Esophagus muscularis mucosa (tissue), 4 donors: ENCODE measurements at places on chromosomes 1 and 21. TPM values are rescaled to one million over a fixed set of nuclear protein-coding genes. Genes with fewer than 3 reads are reported as not detected.

ETS2 gene
- total RNA-seq: 31.1 TPM

S1PR1 gene
- total RNA-seq: 91.3 TPM

DNA sequence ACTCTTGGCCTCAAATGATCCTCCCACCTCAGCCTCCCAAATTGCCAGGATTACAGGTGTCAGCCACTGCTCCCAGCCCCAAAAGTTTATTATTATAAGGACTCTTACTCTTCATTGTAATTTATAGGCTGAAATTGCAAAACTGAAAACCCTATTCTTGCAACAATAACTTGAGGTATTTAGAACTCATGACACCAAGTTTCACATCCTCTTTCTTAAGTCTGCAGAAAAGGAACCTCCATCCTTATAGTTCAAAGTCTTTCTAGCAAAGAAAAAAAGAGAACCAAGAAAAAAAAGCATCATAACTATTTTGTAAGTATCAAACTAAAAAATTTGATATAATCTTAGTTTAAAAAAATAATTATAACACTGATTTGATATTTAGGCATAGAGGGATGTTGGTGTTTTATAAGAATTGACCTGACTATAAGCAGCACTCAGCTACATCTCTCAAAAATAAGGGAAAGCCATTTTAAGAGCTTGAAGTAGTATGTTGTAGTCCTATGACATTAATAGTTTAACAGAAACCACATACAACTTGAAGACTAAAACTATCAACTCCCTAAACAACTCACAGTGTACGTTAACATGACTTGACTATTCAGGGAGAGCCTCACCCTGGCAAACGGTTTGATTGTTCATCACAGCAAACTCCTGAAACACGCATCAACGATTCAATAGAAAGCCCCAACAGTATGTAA lies 122.4 kb downstream of the AKT3 start:
- no peak for DNase-seq
- H3K27me3 ChIP-seq: no peaks in the 10 kb centered on the region
- no peak overlapping the region for H3K27ac ChIP-seq

DNA sequence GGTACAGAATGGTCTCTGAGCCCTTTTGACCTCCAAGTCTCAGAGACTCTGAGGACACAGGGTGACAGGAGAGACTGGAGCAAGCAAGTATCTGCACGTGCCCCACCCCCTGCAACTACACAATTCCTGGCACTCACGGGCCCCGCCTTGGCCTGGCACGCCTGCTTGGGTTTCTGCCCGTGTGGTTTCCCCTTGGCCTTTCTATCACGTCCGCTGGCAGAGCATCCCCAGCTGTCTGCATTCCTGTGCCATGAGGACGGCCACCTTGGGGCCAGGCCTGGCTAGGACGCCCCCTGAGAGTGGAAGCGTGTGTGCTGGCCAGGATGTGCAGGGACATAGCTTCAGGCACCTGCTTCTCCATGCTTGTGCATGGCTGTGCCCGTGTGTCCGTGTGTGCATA lies 14.3 kb upstream of the EDN2 start:
- no peak overlapping the region for H3K4me3 ChIP-seq
- H3K27ac ChIP-seq: peak overlapping the region; percentile 90

DNA sequence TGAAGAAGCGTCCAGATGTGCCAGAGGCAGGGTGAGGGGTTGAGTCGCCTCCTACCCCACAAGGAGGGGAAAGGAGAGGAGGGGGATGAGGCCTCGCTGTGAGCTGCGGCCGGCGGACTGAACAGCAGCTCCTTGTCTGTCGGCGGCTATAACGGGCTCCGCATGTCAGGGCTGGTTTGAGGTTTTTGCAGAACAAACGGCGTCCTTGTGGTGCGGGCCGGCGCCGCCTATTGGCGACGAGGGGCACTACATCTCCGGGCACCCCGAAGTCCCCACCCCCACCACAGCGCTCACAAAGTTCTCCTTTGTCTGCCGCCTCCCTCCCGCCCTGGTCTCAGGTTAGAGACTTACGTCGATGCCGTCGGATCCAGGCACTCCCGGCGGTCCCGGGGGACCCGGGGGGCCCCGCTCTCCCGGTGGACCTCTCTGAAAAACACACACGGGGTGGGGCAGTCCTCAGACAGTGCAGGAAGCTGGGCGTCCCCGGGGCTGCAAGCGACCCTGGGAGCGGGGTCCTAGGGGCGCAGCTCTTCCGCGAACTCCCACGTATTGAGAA lies 1.8 kb downstream of the COL9A2 start:
- H3K36me3 ChIP-seq: no peaks in the 10 kb centered on the region
- peaks cover 31% of the 10 kb centered on the region for H3K4me1 ChIP-seq
- no peaks in the 10 kb centered on the region for H3K27me3 ChIP-seq
- peak overlapping the region; percentile 68 for H3K27ac ChIP-seq
- H3K4me3 ChIP-seq: peak overlapping the region; percentile 51

DNA sequence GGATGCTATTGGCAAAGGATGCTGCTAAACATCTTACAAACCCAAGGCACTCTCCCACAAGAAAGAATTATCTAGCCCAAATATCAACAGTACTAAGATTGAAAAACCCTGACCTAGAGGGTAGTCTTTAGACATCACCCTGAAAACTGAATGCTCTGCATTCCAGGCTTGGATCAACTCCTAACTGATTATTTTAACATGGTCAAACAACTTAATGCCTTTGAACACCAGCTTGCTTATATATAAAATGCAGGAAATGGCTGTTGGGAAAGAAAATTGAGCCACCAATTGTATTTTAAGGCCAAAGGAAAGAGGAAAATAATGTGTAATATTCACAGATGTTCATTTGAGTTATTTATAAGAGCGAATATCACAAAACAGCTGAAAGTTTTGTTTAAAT lies 72.2 kb upstream of the C1orf87 start:
- no peaks in the 10 kb centered on the region for H3K36me3 ChIP-seq
- H3K4me1 ChIP-seq: no peaks in the 10 kb centered on the region
- H3K27me3 ChIP-seq: no peaks in the 10 kb centered on the region
- no peak for DNase-seq
- no peak overlapping the region for H3K27ac ChIP-seq

CR2 gene
- 0.06 TPM for total RNA-seq

- no peaks in the 10 kb centered on the region for H3K27me3 ChIP-seq
- DNase-seq: no peak
- no peaks in the 10 kb centered on the region for H3K36me3 ChIP-seq
- H3K4me1 ChIP-seq: peaks cover 26% of the 10 kb centered on the region
Observed at GRCh38 chr1:89630048-89630447, 2.9 kb upstream of the LRRC8C start.

GRCh38 chr1:241816008-241816407 lies 32.0 kb upstream of the EXO1 start:
- no peak overlapping the region for H3K27ac ChIP-seq
- no peaks in the 10 kb centered on the region for H3K4me1 ChIP-seq
- DNase-seq: no peak

- H3K4me1 ChIP-seq: peaks cover 10% of the 10 kb centered on the region
- DNase-seq: no peak
- H3K4me3 ChIP-seq: no peak overlapping the region
- no peaks in the 10 kb centered on the region for H3K27me3 ChIP-seq
Observed at GRCh38 chr1:197659171-197659570, 116.1 kb downstream of the DENND1B start.

KCNJ6 gene
- not detected for total RNA-seq

DNA sequence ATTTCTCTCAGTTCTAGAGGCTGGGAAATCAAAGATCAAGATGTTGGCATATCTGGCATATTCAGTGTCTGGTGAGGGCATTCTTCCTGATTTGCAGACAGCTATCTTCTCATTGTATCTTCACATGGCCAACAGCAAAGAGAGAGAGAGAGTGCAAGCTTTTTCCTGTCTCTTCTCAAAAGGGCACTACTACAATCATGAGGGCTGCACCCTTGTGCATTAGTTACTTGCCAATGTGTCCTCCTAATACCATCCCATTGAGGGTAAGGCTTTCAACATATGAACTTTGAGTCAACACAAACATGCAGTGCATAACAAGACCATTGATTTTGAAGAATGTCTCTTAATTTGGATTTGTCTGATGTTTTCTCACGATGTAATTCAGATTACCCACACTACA lies 78.0 kb downstream of the CCDC30 start:
- no peak for DNase-seq
- no peaks in the 10 kb centered on the region for H3K4me1 ChIP-seq
- H3K27me3 ChIP-seq: no peaks in the 10 kb centered on the region
- no peak overlapping the region for H3K27ac ChIP-seq

CRP gene
- 0.65 TPM for total RNA-seq

TAF13 gene
- total RNA-seq: 71.0 TPM

ARHGAP30 gene
- total RNA-seq: 4.6 TPM

TAS1R1 gene
- total RNA-seq: not detected

DNA sequence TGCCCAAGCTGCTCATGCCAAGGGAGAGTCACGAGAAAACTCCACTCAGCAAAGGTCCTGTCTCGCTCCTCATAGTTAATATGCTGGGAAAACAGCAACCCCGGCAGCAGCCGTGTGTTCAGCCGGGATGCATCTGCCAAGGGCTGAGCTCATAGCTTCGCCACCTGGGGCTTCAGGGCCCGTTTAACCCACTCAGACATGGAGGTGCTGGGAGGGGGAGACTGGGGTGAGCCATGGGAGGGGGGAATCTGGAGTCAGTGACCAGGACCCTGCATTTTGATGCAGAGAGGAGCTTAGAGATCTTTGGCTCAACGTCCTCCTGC lies 283.4 kb downstream of the PTPRU start:
- H3K36me3 ChIP-seq: no peaks in the 10 kb centered on the region
- H3K27ac ChIP-seq: no peak overlapping the region
- H3K27me3 ChIP-seq: peaks cover 91% of the 10 kb centered on the region
- H3K4me1 ChIP-seq: peaks cover 6% of the 10 kb centered on the region

- no peaks in the 10 kb centered on the region for H3K27me3 ChIP-seq
- DNase-seq: no peak
- H3K27ac ChIP-seq: no peak overlapping the region
- H3K4me3 ChIP-seq: no peak overlapping the region
- H3K4me1 ChIP-seq: no peaks in the 10 kb centered on the region
- no peaks in the 10 kb centered on the region for H3K36me3 ChIP-seq
Observed at GRCh38 chr1:69029649-69030048, 532.8 kb upstream of the DEPDC1 start.

GRCh38 chr1:229942501-229942900 lies 124.5 kb upstream of the GALNT2 start:
- H3K36me3 ChIP-seq: no peaks in the 10 kb centered on the region
- DNase-seq: peak; percentile 86
- no peak overlapping the region for H3K4me3 ChIP-seq
- no peak overlapping the region for H3K27ac ChIP-seq

NBPF9 gene
- total RNA-seq: 17.6 TPM

HENMT1 gene
- 0.83 TPM for total RNA-seq

PLA2G2C gene
- 0.40 TPM for total RNA-seq

DNA sequence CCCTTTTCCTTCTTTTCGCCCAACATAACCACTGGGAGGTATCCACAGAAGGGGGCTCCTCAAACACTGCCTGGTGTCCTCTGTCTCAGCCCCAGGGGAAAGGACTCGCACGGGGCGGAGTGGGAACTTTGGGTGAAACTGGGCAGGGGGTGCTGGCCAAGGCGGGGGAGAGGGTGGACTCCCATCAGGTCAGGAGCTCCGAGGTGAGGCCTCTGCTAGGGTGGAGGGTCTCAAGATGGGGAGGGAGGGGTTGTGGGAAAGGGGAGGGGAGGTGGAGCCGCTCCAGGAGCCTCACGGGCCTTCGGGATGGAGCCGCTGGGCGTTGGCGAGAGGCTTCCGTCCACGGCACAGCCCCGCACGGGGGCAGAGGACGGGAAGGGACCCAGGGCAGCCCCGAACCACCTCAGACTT lies 43.2 kb upstream of the POFUT2 start:
- no peak for DNase-seq
- H3K4me3 ChIP-seq: no peak overlapping the region
- no peaks in the 10 kb centered on the region for H3K36me3 ChIP-seq
- no peaks in the 10 kb centered on the region for H3K27me3 ChIP-seq

DNA sequence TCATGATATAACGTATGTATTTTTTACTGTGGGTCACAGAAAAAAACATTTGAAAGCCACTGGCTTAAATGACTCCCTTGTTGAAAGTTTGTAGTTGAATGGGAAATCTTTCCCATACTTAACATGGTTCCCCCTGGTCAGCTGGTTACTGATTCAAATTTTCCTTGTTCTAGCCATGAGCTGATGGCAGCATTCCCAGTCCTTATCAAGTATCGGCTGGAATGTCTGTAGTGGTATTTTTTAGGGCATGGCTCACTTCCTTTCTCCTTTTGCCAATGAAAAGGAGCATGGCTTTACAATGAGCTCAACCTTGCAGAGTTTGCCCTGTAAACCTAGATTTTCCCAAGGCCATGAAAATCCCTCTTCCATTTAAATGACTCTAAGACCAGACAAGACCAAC lies 55.7 kb downstream of the GIPC2 start:
- no peaks in the 10 kb centered on the region for H3K36me3 ChIP-seq
- H3K27ac ChIP-seq: no peak overlapping the region
- DNase-seq: no peak

CPTP gene
- total RNA-seq: 44.9 TPM

GRCh38 chr1:97739596-97740103 lies 181.2 kb downstream of the DPYD start:
- no peaks in the 10 kb centered on the region for H3K36me3 ChIP-seq
- no peak overlapping the region for H3K4me3 ChIP-seq
- no peaks in the 10 kb centered on the region for H3K27me3 ChIP-seq
- DNase-seq: no peak
- H3K27ac ChIP-seq: no peak overlapping the region
- no peaks in the 10 kb centered on the region for H3K4me1 ChIP-seq
